ENCODE measurements at places on chromosomes 6 and 20. TPM values are rescaled to one million over a fixed set of nuclear protein-coding genes. Genes with fewer than 3 reads are reported as not detected.

GRCh38 chr6:125808060-125808459 lies 17.3 kb downstream of the NCOA7 start:
- DNase-seq = no peak

GRCh38 chr20:37643400-37643799 lies 50.4 kb upstream of the CTNNBL1 start:
- peak; percentile 45 for DNase-seq

DNA sequence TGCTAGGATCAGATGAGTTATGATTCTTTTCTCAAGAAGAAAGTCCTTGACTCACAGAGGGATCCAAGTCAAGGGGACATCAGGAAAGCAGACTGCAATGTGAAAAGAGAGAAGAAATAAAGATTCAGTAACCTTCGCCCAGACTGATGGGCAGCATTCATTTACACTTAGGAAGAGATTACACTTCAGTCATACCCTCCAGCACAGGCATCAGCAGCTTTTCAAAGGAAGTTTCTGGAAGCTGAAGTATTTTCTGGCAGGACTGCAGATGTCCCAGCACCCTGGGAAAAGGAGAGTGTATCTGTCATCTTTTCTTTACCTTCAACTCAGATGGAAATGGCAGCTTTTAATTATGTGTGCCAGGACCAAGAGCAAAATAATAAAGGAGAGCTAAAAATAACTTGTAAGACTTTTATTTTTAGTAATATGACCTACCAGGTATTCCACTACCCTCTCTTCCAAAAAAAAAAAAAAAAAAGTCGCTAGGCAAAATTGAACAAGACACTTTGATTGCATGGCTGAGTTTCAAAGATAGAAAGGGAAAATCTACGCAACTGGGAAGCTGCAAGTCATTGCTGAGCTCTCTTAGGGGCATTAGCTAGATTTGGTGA lies 712.1 kb downstream of the EPM2A start:
- no peak for DNase-seq

GRCh38 chr6:133594652-133595110 lies 294.2 kb upstream of the TCF21 start:
- peak; percentile 28 for DNase-seq

DNA sequence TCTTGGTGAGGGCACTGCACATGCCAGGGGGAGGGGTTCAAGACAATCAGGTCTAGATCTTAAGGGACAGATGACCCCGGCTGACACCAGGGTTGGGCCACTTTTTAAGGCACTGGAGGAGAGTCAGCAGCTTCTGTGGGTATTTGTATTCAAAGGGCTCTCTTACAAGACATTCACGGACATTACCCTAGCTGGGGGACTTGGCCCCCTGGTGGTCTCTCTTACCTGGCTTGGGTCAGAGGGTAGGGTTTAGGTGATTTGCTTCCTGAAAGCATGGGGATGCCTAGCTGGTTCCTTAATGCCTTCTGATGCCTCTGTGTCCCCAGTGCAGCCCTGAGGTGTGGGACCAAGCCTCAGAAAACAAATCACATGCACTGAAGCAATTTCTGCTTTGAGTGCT lies 354.7 kb downstream of the CDC5L start:
- DNase-seq = no peak

- DNase-seq = no peak
Measured at GRCh38 chr20:49759266-49759950, 45.7 kb upstream of the B4GALT5 start.

GRCh38 chr6:31822036-31822821 lies 5.3 kb upstream of the HSPA1B start:
- peak; percentile 90 for DNase-seq

GRCh38 chr6:158517581-158517980 lies 42.3 kb upstream of the TMEM181 start:
- no peak for DNase-seq

DNA sequence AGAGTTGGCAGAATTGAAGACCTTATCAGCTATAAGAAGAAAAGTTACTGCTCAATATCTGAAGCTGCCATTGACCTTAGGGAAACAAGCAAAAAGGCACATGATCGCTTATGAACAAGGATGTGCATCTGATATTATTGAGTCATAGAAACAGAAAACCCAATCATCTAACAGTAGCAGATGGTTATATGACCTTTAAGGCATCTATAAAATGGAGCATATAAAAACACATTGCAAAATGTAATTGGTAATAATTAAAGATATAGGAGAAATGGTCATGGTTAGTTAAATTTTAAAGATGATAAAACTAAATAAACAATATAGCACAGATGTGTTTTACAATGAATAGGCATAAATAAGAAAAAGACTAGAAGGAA lies 260.1 kb upstream of the TAB2 start:
- DNase-seq = no peak

DNA sequence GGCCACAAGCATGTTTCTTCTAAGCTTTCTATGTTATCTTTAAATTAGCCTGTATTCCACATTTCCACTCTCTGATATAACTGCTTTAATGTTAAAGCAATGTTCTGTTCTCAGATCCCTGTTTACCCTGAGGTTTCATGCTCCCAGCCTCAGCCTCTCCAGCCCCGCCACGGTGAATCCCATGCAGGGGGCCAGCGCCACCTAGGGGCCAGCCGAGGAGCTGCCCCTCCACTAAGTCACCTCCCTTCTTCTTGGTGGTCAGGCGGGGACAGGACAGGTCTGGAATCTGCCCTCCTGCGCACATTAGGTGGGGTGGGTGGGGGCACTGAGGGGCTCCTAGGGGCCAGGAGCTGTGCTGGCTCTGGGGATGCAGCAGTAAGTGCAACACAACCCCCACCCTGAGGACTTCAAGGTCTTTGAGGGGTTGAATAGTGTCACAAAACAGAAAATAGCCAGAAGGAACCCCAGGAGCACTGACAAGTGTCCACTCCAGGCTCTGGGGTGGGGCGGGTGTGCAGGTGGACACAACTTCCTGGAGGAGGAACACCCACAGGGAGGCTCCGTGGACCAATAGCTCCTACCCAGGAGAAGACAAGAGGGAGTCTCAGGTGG lies 61.6 kb downstream of the RAB44 start:
- DNase-seq = peak; percentile 84

DNA sequence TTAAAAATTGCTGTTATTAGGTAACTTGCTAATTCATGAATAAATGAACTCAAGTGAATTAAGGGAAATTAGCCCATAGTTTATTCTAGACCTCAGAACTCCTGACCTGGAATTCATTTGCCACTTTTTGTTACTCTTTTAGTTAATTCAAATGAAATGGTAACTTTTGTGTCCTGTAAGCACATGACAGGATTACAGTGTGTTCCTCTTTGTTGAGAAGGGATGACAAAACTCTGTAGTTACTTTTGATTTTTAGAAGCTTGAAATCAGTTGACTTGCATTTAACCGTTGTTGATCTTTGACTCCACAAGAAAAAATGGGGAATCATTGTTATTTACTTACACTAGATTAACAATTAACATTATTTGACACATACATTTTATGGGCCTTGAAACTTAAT lies 6.2 kb downstream of the SLC9A8 start:
- no peak for DNase-seq

GRCh38 chr6:36975231-36976006 lies 10.6 kb downstream of the MTCH1 start:
- DNase-seq = no peak

The ASF1A gene
- total RNA-seq = 15.5 TPM

The GGTLC1 gene
- not detected for total RNA-seq

The C6orf15 gene
- total RNA-seq = not detected

DNA sequence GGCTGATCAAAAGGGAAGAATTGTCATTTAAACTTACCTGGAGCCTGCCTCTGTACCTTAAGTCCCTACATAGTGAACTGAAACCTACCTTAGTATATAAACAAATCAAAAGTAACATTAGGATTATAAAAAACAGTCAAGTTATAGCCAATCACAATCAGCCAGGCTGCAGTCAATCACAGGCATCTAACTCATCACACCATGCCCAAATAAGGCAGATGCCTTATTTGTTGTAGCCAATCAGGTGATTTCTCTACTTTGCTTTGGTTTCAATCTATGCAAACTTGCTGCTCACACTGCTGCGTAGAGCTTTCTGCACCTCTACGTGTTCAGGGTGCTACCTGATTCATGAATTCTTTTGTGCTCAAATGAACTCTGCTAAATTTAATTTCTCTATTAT lies 18.3 kb upstream of the DEFB113 start:
- no peak for DNase-seq

DNA sequence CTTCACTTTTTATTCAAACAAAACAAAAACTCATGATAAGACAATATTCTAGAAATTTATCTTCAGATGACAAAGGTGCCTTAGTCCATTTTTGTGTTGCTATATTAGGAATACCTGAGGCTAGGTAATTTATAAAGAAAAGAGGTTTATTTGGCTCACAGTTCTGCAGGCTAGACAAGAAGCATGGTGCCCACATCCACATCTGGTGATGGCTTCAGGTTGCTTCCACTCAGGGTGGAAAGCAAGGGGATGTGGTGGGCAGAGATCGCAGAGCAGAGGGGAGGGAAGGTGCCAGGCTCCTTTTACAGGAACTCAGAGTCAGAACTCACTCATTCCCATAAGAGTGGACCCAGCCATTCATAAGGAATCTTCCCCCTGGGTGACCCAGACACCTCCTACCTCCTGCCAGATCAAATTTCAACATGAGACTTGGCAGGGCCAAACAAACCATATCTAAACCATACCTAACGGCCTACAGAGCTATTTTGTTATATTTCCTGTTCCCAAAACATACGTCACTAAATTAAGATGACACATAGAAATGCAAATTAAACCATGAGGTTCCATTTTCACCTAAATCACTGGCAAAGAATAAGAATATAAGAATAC lies 26.4 kb downstream of the ABHD12 start:
- no peak for DNase-seq

DNA sequence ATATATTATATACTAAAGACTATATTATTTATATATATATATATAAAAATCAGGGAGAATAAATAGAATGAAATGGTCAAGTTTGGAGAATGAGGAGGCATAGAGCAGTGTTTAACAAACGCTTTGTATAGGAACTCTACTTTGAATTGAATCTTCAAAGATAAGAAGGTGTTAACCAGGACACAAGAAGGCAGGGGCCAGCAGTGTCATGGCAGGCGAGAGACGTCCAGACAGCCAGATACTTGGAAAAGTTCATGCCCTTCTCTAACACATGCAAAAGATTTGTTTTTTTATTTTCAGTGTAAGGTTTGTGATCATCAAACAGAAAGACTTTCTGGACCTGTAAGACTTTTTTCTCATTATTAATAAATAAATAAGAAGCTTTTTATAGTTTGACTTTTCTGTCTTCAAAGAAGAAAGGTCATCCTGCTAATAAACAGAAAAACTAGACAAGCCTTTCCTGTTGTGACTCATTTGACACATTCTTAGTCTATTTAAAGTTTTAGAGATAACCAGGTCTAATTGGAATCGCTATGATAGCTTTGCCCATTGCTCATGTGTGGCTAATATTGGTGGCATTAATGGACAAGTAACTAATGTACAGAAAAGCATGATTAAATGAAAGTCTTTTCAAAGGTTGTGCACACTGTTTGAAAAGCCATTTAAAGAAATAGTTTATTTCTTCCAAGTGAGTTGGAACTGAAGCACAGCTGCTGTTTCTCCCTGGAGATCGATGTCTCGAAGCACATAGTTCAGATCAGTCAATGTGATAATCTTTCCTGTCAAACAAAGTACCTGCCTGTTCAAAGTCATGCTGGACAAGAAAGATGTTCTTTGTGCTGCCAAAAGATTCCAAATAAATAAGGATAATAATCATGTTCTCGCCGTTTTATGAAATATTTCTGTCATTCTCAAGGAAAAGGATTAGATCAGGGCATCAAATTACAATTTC lies 420.4 kb upstream of the OPRM1 start:
- DNase-seq = no peak

- no peak for DNase-seq
Measured at GRCh38 chr6:85134172-85134571, 315.7 kb upstream of the NT5E start.

The PRDM13 gene
- not detected for total RNA-seq

DNA sequence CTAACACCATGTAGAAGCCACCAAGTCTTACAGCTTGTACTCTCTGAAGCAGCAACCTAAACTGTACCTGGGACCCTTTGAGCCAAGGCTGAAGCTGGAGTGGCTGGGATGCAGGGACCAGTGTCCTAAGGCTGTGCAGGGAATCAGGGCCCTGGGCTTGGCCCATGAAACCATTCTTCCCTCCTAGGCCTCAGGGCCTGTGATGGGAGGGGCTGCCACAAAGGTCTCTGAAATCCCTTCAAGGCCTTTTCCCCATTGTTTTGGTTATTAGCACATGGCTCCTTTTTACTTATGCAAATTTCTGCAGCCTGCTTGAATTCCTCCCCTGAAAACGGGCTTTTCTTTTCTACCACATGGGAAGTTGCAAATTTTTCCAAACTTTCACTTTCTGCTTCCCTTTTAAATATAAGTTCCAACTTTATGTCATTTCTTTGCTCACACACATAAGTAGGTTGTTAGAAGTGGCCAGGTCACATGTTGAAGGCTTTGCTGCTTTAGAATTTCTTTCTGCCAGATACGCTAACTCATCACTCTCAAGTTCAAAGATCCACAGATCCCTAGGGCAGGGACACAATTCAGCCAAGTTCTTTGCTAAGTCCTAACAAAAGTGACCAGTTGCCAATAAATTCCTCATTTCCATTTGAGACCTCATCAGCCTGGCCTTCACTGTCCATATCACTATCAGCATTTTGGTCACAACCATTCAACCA lies 28.2 kb upstream of the ATXN1 start:
- no peak for DNase-seq

GRCh38 chr6:141451511-141452353 lies 681.0 kb upstream of the GJE1 start:
- peak; percentile 79 for DNase-seq

The MUCL3 gene
- not detected for total RNA-seq

DNA sequence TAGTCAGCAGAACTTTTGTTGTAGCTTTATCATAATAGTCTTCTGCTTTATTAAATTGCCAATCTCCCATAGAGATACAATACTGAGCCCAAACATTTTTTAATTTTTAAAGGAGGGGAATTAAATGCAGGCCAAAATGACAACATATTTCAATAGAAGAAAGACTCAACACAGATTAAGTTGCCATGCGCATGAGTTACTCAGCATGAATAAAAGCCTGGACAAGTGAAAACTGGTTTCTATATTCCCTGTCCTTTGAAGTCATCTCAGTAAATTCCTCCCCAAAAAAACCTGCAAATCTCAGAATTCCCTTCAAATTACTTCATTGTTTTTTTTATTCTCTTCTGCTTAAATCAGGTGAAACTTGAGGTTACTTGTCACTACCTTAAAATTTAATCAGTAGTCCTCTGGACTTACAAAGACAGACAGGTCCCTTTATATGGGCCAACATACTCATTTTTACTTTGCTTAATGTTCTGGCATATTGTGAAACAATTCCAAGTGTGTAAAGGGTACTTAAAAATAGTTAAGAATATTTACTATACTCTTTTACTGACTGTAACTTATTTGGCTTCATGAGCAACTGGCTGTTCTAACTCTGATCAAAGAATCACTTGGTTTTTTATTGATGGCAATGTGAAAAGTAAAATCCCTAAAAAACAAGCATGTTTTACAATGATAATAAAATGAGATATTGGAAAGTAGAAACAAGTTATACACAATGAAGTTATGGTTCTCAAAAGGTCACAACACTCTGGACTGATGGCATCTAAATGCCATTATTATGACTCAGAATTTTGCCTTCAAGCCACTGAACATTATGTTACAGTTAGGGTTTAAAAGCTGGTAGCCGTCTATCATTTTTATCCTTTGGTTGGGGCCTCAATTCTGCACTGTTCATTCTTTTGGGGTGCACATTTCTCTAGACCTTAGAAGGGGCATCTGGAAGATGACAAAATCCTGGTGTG lies 49.9 kb upstream of the COL21A1 start:
- peak; percentile 35 for DNase-seq
